ENCODE measurements at places on chromosomes 5 and 9.

DNA sequence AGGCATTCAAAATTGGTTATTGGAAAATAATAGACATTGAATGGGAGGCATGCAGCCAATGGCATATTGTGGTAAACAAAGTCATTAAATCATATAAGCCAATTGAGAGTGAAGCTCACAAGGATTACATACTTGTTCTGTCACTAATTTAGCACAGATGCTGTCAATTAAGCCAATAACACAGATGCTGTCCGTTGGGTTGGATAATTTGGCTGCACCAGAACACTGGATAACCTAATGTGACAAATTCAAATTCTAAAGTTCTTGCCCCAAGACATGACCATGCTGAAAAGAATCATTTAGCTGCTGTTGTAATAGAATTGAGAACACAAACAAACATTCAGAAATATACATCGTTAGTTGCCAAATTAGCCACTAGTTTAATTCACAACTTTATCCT lies 1796.4 kb downstream of the EFNA5 start:
- H3K4me1 ChIP-seq, result no peaks in the 10 kb centered on the region
- H3K27ac ChIP-seq, result no peak overlapping the region
- no peaks in the 10 kb centered on the region for H3K36me3 ChIP-seq

DNA sequence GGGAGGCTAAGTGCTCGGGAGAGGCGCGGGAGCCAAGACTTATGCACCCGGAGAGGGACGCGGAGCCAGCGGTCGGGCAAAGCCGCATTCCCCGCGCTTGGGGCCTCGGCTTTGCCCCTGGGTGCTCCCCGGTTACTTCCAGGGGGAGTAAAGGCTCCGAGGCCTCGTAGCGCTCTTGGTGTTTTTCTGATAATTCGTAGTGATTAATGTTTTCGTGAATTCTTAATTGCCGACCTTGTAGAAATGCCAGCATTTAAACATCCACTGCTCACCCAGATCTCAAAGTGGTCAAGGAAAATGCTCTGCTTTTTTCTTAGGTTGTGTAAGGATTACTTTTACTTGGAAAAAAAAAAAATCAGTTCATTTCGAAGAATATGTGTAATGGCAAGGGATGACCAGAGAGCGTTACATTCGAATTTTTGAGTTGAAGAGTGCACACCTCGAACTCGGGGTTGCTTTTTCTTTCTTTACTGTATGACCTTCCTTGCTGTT lies 654 bp upstream of the TUT7 start:
- peaks cover 27% of the 10 kb centered on the region for H3K4me1 ChIP-seq
- H3K36me3 ChIP-seq, result no peaks in the 10 kb centered on the region
- DNase-seq, result no peak
- H3K4me3 ChIP-seq, result peak overlapping the region; percentile 99
- H3K27me3 ChIP-seq, result no peaks in the 10 kb centered on the region
- H3K27ac ChIP-seq, result peak overlapping the region; percentile 78

- H3K36me3 ChIP-seq, result no peaks in the 10 kb centered on the region
- DNase-seq, result no peak
- no peak overlapping the region for H3K27ac ChIP-seq
- no peaks in the 10 kb centered on the region for H3K4me1 ChIP-seq
Measured at GRCh38 chr9:125074976-125075375, 68.4 kb downstream of the SCAI start.

- H3K27ac ChIP-seq, result no peak overlapping the region
- H3K36me3 ChIP-seq, result no peaks in the 10 kb centered on the region
- H3K27me3 ChIP-seq, result no peaks in the 10 kb centered on the region
- no peak overlapping the region for H3K4me3 ChIP-seq
Measured at GRCh38 chr9:117245175-117245829, 169.6 kb downstream of the ASTN2 start.

DNA sequence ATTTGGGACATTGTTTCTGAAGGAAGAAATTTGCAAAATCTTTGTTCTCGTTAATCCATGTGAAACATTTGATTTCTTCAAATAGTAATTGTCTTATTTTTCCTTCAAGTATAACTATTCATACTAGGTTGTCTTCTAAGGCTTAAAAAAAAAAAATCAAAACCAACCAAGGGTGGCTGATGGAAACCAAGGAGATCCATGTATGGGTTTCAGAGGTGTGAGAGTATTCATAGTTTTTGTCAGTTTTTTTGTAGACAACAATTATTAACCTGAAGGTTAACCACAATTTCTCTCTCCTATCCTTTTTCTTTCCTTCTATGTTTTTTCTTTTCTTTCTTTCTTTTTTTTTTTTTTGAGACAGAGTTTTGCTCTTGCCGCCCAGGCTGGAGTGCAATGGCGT lies 35.4 kb downstream of the KDM4C start:
- no peaks in the 10 kb centered on the region for H3K27me3 ChIP-seq
- H3K36me3 ChIP-seq, result peaks cover 14% of the 10 kb centered on the region
- H3K27ac ChIP-seq, result no peak overlapping the region
- DNase-seq, result no peak
- H3K4me1 ChIP-seq, result peaks cover 5% of the 10 kb centered on the region
- no peak overlapping the region for H3K4me3 ChIP-seq

GRCh38 chr9:23412458-23412857 lies 413.6 kb downstream of the ELAVL2 start:
- H3K4me3 ChIP-seq, result no peak overlapping the region
- H3K4me1 ChIP-seq, result no peaks in the 10 kb centered on the region
- no peaks in the 10 kb centered on the region for H3K36me3 ChIP-seq
- DNase-seq, result no peak
- no peak overlapping the region for H3K27ac ChIP-seq

GRCh38 chr9:33453999-33454660 lies 6.7 kb upstream of the AQP3 start:
- H3K4me1 ChIP-seq, result peaks cover 58% of the 10 kb centered on the region
- no peaks in the 10 kb centered on the region for H3K27me3 ChIP-seq
- H3K27ac ChIP-seq, result no peak overlapping the region

DNA sequence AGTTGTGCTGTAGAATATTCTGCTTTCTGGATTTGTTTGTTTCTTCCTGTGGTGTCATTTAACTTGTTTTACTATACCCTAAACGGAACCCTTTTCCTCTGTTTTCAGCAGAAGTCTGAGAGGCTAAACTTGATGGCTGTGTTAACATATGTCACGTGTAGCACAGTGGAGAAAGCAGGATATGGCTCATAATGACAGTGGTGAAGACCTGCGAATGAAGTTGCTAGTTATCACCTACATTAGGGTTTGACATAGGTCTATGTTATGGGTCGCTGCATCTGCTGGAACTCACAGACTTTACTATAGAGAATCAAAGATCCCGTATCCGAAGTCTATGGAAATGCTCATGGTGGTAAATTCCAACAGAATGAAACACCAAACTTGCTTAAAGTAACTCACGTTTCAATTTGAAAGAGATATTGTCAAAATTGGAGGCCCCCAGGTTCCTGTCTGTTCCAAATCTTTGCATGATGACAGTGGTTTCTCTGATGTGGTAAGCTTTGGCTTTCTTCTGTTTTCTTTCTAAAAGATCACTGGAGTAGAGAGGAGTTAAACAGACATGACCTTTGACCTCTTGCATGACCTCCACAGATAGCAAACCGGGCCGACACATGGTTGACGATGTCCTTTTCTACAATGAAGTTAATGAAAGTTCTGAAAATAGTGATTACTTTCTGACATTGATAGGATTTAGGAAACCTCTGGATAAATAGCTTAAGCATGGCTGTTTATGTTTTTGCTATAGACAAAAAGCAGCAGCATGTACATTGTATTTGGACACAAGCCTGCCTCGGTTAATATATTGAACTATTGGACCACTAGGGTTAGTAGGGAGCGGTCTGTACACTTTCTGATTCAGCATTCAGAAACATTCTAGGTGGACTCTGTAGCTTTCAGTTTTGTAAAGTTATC lies 3.1 kb upstream of the CATSPER3 start:
- H3K27me3 ChIP-seq, result no peaks in the 10 kb centered on the region
- no peak overlapping the region for H3K27ac ChIP-seq
- no peak for DNase-seq
- H3K4me3 ChIP-seq, result peak overlapping the region; percentile 9

GRCh38 chr9:83937861-83938455 lies 16.7 kb upstream of the KIF27 start:
- peak; percentile 56 for DNase-seq
- H3K4me1 ChIP-seq, result no peaks in the 10 kb centered on the region
- H3K27me3 ChIP-seq, result no peaks in the 10 kb centered on the region
- H3K27ac ChIP-seq, result no peak overlapping the region
- no peaks in the 10 kb centered on the region for H3K36me3 ChIP-seq

GRCh38 chr5:159274676-159275075 lies 11.6 kb downstream of the UBLCP1 start:
- no peak for DNase-seq
- peaks cover 5% of the 10 kb centered on the region for H3K36me3 ChIP-seq
- no peaks in the 10 kb centered on the region for H3K27me3 ChIP-seq
- no peak overlapping the region for H3K4me3 ChIP-seq

DNA sequence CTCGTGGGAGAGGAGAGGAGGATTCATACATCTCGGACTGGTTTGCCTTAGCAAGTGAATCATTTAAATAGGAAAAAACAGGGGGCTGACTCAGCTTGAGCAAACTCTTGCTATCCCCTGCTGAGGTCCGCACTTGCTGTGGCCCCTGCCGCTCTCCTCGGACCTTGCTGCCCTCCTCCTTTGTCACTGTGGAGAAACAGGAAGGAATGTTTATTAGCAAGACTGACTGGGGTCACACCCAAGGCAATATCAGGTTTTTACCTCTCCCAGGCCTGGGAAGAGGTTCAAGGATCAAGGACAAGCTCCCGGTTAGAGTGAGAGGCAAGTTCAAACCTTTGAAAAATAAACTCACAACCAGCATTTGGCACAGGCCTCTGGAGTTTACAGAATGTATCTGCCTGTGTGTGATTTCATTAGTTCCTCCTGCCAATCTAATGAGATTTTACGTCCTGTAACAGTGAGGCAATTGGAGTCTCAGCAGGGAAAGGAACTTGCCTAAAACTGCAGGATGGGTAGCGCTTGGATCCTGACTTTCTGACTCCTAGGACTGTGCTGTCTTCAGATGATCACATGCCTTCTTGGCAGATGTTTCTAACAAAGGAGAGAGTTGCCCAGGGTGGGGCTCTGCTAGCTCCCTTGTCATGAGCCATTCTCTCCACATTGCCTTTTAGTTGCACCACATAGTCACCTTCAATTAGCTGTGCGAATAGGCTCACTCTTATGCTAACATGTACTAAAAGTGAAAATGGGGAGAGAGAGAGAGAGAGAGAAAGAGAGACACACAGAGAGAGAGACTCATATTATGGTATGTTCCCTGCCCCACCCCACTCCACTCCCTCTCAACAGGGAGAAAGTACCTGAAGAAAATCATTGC lies 108.6 kb upstream of the CDKN2B start:
- H3K27ac ChIP-seq, result no peak overlapping the region
- no peaks in the 10 kb centered on the region for H3K27me3 ChIP-seq
- no peaks in the 10 kb centered on the region for H3K36me3 ChIP-seq
- no peak overlapping the region for H3K4me3 ChIP-seq
- H3K4me1 ChIP-seq, result peaks cover 5% of the 10 kb centered on the region

GRCh38 chr9:113523421-113524141 lies 60.1 kb downstream of the RGS3 start:
- H3K27me3 ChIP-seq, result no peaks in the 10 kb centered on the region
- no peak overlapping the region for H3K27ac ChIP-seq
- peak; percentile 57 for DNase-seq
- H3K4me1 ChIP-seq, result peaks cover 80% of the 10 kb centered on the region
- peak overlapping the region; percentile 33 for H3K4me3 ChIP-seq

DNA sequence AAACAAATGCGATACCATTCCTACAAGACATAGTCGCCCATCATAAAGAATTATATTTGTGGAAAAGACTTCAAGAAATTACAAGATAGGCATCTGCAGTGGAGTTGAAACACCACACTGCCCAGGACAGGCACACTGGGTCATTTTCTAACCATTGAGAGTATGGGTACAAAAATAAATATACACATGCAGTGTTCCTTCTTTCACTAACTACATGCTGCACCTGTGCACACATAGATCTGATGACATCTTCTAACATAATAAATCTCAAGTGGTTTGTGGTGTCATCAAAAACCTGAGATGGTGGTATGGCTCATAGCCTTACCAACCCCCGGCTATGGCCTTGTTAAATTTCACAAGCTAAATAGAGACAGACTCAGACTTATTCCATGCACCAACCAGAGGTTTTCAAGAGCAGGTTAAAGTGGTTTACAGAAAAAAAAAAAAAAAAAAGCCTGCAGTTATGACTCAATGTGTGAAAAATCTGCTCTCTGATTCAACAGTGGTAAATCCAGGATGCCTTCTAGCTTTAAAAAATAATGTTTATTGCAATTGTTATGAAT lies 12.4 kb upstream of the NFIB start:
- H3K4me1 ChIP-seq, result peaks cover 7% of the 10 kb centered on the region
- DNase-seq, result no peak
- H3K27me3 ChIP-seq, result peaks cover 3% of the 10 kb centered on the region
- H3K4me3 ChIP-seq, result no peak overlapping the region
- H3K27ac ChIP-seq, result no peak overlapping the region

- peaks cover 61% of the 10 kb centered on the region for H3K4me1 ChIP-seq
- H3K36me3 ChIP-seq, result no peaks in the 10 kb centered on the region
- H3K27ac ChIP-seq, result no peak overlapping the region
- no peak overlapping the region for H3K4me3 ChIP-seq
- DNase-seq, result no peak
Measured at GRCh38 chr9:131691969-131692611, 47.8 kb downstream of the RAPGEF1 start.

DNA sequence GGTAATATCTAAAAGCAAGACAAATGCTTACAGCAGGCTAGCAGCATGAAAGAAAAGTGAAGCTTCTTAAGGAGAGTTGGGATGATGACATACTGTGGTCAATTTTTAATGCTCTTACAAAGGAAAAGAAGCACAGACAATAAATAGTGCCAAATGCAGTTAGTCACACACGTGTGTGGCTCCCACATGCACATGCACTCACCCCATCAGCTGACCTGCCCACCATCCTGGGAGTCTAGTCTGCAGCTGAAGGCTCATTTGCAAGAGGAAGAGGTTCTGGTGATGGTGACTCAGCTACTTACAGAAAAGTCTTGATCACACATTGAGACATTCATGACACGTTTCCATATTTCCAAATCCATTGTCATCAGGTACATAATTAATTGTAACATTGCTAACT lies 129.3 kb downstream of the MRPL36 start:
- H3K27ac ChIP-seq, result no peak overlapping the region
- H3K4me3 ChIP-seq, result no peak overlapping the region
- H3K4me1 ChIP-seq, result peaks cover 5% of the 10 kb centered on the region
- no peaks in the 10 kb centered on the region for H3K36me3 ChIP-seq
- H3K27me3 ChIP-seq, result peaks cover 30% of the 10 kb centered on the region
- no peak for DNase-seq

DNA sequence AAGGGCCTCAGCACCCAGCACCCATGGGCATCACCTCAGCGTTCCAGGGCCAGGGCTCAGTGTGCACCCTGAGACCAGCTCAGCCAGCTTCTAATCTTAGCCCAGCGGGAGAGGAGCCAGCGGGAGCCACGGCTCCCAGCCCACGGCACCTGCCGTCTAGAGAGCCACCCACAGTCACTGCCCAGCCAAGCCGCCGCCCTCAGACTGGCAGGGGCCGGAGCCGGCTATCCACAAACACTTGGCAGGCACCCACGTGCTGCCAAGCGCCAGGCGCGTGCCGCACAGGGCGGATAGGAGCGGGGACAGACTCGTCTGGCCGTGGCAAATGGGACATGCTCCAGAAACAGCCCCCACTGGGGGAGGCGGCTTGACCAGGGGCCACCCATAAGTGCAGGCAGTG lies 18.6 kb downstream of the BRD3 start:
- no peaks in the 10 kb centered on the region for H3K27me3 ChIP-seq
- H3K36me3 ChIP-seq, result peaks cover 9% of the 10 kb centered on the region
- no peak for DNase-seq
- H3K4me3 ChIP-seq, result no peak overlapping the region
- H3K27ac ChIP-seq, result no peak overlapping the region

- H3K4me3 ChIP-seq, result no peak overlapping the region
- no peaks in the 10 kb centered on the region for H3K27me3 ChIP-seq
- DNase-seq, result no peak
- H3K36me3 ChIP-seq, result no peaks in the 10 kb centered on the region
Measured at GRCh38 chr5:32449262-32449661, 4.7 kb upstream of the ZFR start.

GRCh38 chr9:129102791-129103594 lies 7.6 kb downstream of the CRAT start:
- H3K4me1 ChIP-seq, result no peaks in the 10 kb centered on the region
- H3K36me3 ChIP-seq, result no peaks in the 10 kb centered on the region

Measured in CD8-positive, alpha-beta memory T cell (primary cell).